Activated CD8-positive, alpha-beta T cell treated with anti-CD3 and anti-CD28 coated beads for 36 hours (primary cell): ENCODE measurements at places on chromosomes 1 and 21. TPM values are rescaled to one million over a fixed set of nuclear protein-coding genes. Genes with fewer than 3 reads are reported as not detected.

DNA sequence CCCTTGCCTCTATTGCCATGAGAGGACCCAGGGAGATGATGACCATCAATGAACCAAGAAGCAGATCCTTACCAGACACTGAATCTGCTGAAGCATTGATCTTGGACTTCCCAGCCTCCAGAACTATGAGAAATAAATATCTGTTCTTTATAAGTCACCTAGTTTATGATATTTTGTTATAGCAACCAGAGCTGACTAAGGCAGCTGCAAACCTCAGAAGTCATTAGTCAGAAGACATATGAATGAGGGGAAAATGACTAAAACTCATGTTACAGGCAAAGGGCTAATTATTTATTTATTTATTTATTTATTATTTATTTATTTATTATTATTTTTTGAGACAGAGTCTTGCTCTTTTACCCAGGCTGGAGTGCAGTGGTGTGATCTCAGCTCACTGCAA, 321.1 kb downstream of the TGFB2 start:
- DNase-seq, result no peak

- DNase-seq, result no peak
Observed at GRCh38 chr1:54989968-54990810, 8.5 kb upstream of the BSND start.

LPAR3 gene
- total RNA-seq, result 0.81 TPM

DNA sequence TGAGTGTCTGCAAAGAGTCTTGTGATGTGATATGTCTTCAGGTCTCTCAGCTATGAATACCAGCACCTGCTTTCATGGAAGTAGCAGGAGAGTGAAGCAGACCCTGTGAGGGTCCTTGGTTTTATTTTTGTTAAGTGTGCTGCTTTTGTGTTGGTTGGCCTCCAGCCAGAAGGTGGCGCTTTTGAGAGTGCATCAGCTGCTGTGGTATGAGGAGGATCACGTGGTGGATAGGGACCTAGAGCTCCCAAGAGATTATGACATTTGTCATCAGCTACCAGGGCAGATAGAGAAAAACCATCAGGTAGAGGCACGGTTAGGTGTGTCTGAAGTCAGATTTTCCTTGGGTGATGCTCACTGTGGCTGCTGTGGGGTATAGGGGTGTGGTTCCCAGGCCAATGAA, 1232.1 kb downstream of the MRPL39 start:
- peak; percentile 56 for DNase-seq

GRCh38 chr1:154855186-154855851, 14.8 kb downstream of the KCNN3 start:
- no peak for DNase-seq

DNA sequence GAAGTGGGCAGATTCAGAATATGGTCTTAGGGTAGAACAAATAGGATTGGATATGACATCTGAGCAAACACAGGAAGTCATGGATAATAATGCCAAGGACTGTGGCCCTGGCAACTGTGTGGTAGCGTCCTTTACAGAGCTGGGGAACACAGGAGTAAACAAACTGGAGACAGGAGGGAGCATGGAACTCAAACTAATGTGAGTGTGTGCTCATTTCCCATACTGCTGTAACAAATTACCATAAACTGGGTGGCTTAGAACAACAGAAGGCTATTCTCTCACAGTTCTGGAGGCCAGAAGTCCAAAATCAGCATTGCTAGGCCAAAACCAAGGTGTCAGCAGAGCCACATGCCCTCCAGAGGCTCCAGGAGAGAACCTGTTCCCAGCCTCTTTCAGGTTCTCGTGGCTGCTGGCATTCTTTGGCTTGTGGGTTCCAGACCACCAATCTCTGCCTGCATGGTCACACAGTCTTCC, 106.4 kb downstream of the TGFBR3 start:
- DNase-seq, result no peak

DNA sequence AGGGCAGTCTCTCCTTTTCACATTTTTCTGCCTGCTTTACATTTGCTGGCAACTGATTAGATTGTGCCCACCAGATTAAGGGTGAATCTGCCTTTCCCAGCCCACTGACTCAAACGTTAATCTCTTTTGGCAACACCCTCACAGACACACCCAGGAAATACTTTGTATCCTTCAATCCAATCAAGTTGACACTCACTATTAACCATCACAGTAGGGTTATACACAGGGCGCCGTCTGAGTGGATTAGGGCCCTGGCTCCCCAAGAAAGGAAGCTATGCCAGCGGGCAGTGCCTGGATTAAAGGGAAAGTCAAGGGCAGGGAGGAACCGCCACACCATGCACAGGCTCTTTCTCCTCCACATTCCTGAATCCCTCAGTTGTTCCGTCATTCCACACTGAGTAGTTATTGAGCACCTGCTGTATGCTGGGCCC, 56.2 kb downstream of the EVA1C start:
- no peak for DNase-seq

GRCh38 chr1:169563650-169564049, 22.6 kb downstream of the F5 start:
- DNase-seq, result no peak

DNA sequence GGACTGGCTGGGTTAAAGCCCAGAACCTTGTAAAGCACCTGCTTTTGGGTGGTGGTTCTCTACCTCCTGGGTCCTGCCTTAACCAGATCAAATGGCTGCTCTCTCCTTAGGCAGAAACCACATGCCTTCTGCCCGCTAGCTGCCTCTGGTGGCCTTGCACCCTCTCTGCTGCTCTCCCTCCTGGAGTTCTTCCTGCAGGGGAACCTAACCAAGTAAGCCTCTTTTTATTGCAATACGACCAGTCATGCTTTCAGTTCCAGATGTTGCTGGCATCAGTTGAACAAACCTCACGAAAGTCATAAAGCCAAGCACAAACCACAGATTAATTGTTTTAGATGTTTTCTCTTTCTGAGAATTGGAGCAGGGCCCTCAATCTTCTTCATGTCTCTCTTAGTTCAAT, 118.9 kb downstream of the GDAP2 start:
- DNase-seq, result no peak

GRCh38 chr21:39454949-39455668, 3.3 kb downstream of the SH3BGR start:
- no peak for DNase-seq

DNA sequence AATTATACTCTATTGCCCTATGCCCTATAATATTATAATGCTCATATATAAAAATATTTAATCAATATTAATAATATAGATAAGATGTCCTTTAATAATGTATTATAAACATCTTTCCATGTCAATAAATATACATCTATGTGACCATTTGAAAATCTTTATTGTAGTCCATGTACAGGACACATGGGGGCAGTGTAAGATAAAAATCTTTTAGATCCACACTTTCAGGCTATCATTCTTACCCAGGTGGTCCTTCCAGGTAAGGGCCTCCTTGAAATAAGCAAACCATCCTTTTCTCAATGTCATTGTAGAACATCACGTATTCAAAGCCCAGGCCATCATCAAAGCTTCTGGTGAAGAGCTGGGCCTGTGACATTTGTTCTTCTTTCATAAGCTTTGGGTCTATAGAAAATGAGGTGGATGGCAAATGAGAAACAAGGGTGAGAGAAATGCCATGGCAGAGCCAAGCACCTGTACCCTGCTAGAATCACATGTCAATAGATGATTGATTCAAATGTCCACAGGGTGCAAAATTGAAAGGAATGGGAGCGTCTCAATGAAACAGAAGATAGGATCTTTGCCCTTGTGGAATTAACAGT, 20.2 kb downstream of the THEM4 start:
- DNase-seq, result no peak

RAP1A gene
- 197 TPM for total RNA-seq

DNA sequence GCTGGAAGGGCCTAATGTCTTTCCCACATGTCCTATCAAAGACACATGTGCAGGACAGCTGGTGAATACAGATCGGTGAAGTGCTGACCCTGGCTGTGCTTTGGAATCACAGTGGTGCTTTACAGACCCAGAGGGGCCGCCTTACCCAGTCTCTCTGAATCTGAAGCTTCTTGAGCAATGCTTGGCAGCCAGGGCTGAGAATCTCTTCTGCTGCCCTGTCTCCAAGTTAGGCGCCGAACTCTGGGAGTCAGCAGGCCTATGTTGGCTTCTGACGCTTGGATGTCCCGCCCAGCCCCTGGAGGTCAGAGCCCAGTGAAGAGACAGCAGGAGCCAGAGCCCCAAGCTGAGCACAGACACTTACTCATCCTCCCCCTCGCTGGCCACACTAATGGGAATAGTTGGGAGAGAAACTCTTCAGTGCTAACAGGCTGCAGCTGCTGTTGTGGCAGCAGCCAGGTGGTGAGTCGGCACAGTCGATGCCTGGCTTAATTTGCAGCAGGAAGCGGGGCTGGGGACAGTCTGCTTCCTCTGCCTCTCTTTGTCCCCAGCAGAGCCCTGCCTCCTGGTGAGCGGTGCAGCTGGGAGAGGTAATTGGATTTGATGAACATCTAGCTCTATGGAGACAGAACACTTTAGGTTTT, 68.1 kb downstream of the URB2 start:
- DNase-seq, result no peak

TFF2 gene
- total RNA-seq, result not detected

GRCh38 chr21:36729310-36729970, 30.5 kb downstream of the SIM2 start:
- no peak for DNase-seq

CBS gene
- 91.3 TPM for total RNA-seq

DNA sequence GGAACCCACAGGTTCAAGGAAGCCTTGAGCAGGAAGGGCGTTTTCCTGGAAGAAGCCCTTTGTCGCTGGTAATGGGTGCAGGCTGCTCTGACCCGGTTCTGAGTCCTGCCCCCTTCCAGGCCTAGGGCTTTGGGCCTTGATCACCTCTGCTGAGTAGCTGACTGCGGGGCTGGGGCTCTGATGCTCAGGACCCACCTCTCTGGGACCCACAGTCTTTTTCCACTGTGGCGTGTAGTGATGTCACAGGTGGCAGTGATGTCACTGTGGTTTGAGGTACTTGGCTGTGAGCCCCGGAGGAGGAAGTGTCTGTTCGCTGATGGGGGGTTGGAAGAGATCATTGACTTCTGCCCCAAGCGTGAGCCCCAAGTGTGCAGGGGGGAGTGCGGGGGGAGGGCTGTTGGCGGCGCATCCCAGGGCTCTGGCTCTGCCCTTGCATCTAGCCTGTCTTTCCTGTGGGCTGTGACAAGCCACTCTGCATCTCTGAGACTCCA, 6.9 kb downstream of the TNFRSF1B start:
- DNase-seq, result peak; percentile 97

DNA sequence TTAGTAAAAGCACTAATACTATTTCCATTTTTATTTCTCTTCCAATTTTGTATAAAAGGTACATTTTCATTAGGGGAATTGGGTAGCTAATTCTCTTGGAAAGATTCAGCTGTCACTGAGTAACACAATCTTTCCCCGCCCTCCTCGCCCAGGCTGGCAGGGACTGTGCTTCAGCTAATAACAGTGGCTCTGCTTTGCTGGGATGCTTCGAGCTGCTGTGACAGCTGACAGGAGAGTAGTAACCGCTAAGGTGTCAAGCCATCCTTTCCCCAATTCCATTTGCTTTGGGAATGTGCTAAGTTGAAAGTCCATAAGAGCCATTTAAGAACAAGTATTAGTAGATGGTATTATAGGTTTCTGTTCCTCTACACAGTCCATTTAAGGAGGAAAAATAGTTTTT, 106.7 kb upstream of the NRIP1 start:
- DNase-seq, result no peak

DNA sequence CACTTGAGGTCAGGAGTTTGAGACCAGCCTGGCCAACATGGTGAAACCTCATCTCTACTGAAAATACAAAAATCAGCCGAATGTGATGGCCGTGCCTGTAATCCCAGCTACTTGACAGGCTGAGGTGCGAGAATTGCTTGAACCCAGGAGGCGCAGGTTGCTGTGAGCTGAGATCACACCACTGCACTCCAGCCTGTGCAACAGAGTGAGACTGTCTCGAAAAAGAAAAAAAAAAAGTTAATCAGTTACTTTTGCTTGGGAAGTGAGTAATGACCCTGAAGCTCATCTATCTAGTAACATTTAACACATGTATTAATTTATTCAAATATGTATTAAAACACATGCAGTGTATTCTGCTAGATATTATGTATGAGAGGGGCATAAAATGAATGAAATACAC, 49.4 kb downstream of the ZNF326 start:
- DNase-seq, result no peak

GRCh38 chr1:154575951-154576566, 8.5 kb downstream of the CHRNB2 start:
- no peak for DNase-seq

NUF2 gene
- total RNA-seq, result 54.6 TPM

RYR2 gene
- total RNA-seq, result 0.02 TPM
